ENCODE measurements at places on chromosomes 3 and 15.

GRCh38 chr15:39649757-39650156 is 68.9 kb downstream of the THBS1 start:
- DNase-seq: no peak

- DNase-seq: no peak
Observed at GRCh38 chr3:154818676-154819255, 261.4 kb upstream of the MME start.

DNA sequence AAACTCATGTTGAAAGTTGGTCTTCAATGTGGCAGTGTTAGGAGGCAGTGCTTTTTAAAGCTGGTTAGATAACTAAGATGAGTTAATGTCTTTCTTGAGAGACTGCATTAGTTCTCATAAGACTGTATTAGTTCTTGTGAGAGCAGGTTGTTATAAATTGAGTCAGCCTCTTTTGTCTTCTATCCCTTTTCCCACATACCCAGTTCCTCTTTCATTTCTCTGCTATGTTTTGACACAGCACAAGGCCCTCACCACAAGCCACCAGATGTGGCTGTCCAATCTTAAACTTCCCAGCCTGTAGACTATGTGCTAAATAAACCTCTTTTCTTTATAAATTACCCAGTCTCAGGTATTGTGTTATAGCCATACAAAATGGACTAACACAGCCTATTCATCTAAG is 94.6 kb upstream of the SNTN start:
- no peak for DNase-seq

DNA sequence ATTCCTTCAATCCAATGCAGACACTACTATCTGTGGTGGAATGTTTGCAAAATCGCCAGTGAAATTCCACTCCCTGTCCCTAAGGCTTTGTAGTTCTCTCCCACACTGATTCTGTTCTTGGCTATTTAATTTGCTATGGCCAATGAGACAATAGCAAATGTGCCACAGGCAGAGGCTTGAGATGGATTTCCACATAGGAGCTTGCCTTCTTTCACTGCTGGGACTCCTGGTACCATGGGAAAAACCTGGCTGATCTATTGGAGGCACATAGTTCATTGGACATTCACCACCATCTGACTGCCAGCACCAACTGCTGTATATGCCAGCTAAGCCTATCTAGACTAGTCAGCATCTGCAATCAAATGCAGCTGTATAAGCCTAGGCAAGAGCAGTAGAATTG is 103.8 kb downstream of the NR1D2 start:
- peak; percentile 15 for DNase-seq

- peak; percentile 85 for DNase-seq
Observed at GRCh38 chr3:184300378-184300720, 1.3 kb downstream of the PSMD2 start.

- DNase-seq: no peak
Observed at GRCh38 chr3:136280961-136281360, 30.8 kb downstream of the PCCB start.

- DNase-seq: no peak
Observed at GRCh38 chr3:42612217-42612616, 11.7 kb downstream of the NKTR start.

GRCh38 chr3:142809259-142809658 is 79.6 kb downstream of the PCOLCE2 start:
- no peak for DNase-seq

DNA sequence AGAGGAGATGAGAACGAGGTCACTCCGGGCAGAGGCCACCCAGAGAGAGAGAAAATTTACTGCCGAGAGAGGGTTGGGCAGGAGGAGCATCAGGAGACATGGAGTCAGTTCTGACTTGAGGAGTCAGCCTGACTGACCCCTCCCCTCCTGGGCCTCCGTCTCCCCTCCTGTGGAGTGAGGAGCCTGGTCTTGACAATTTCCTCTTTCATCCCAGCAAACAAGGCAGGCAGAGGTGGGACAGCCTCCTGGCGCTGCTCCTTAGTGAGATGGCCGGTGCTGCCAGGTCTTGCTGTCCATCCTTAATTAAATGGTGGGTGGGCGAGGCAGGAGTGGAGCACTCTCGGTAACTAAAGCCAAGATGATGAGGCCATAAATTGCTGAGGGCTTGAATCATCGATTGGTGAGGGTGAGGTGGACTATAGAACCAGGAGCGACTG is 60.6 kb downstream of the CYP11A1 start:
- no peak for DNase-seq

DNA sequence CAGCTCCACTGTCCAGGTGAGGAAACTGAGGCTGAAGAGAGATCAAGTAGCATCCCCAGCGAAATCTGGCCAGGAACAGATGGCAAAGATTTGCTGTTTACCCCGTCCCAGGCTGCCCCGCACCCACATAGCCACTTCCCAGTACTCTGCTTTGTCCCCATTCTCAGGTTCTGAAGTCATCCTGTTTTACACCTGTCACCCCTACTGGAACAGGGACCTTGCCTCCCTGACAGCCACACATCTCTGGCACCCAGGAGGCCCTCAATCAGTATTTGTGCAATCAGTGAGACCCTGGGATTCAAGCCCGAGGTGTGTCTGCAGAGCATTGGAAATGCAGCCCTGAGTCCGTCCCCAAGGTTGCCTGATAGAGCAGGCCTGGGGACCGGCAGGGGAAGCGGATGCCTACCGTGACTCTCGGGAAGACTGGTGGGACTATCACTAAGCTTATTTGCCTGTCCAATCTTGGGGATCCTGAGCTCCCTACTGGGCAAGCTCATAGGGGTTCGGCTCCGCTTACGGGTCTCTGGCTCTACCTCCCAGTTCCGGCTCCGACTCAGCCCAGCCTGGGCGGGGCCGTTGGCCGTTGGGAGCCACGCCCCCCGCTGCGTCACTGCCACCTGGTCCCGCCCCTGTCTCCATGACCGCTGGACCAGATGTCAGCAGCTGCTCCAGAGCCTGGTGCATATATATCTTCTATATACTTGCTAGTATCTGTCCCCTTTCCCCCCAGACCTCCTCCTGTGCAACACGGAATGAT is 17.5 kb upstream of the FANCD2 start:
- DNase-seq: peak; percentile 42

DNA sequence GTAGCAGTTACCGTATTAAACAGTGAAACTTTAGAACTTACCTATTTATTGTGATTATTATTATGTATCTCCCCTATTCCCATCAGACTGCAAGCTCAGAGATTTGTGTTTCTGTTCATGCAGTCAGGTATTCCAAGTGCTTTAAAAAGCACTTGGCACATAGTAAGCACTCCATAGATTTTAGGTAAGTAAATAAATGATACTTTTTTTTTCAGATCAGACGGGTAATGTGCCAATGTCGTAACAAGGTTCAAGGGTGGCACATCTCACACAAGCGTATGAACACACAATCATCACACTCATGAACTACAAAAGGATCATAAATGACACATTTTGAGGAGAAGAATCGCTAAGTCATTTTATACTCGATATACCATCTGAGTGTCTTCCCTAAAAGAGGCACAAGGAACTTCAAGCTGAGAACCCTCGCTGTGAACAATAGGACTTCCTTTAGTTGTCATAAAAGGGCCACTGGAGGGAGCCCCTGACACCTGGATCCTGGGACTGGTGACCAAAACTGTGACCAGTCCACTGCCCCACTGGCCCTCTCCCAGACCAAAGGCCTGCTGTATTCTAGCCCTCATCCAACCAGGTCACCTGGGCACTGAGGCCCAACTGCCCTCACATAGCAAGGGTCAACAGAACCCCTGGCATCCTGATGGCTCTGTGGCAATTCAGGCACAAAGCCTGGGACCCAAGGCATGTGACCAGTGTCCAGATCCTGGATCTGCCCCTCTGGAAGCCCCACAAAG is 32.1 kb downstream of the KIF9 start:
- no peak for DNase-seq

GRCh38 chr3:149541091-149541491 is 66.6 kb downstream of the TM4SF4 start:
- DNase-seq: no peak

GRCh38 chr3:103532986-103533385 is 1098.2 kb downstream of the ZPLD1 start:
- no peak for DNase-seq

DNA sequence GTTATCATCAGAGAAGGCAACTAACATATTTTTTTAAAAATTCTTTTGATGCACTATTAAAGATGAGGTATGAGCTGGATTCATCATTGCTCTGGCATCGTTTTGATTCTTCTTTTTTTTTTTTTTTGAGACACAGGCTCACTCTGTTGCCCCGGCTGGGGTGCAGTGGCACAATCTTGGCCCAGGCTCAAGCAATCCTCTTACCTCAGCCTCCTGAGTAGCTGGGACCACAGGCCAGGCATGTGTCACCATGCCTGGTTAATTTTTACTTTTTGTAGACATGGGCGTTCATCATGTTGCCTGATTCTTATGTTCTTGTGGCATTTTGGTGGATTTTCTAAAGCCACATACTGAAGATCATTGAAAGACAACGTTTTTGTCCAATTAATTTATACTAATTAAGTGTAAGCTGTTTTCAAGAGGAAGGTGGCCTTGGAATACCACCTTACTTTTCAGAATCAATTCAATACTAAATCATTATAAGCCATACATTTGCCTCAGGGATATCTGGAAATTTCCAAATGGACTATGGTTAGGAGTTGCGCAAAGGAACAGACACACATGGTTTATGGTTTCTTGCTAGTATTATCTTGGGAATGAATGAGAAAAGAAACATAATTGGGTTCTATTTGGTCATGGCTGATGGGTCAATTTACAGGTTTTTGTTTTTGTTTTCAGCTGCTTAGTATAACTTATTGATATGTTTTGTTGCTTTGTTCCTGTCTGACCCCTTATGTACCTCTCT is 22.8 kb downstream of the SLC28A2 start:
- no peak for DNase-seq

DNA sequence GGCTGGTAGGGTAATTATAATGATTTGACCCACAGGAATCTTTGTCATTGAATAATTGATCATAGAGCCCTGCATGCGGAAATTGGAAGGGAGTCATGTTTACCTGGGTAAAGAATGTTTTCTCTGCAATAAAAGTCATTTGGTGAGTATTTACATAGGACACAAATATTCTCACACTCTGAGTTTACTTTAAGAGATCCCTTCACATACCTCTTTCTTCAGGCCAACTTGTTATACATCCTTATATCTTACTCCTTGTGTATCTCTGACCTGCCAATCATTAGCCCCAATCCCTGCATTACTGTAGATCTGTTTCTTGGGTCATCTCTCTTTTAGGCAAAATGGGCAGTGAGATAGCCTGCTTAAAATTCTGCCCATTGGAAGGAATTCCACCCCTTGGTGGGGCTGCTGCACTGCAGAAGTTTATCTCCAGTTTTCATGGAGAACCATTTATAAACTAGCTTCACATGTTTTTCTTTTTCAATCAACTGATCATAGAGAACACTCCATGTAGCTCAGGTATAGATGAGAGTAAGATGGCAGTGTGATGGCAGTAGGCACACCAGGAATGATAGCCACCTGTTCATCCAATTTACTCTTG is 46.2 kb downstream of the ILDR1 start:
- no peak for DNase-seq

DNA sequence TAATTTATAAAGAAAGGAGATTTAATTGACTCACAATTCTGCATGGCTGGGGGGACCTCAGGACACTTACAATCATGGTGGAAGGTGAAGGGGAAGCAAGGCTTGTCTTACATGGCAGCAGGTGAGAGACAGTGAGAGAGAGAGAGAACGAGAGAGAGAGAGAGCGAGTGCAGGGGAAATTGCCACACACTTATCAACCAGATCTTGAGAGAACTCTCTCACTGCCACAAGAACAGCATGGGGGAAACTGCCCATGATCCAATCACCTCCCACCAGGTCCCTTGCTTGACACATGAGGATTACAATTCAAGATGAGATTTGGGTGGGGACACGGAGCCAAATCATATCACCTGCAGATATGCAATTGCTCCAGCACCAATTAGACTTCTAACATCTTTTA is 7.1 kb upstream of the RPL39L start:
- no peak for DNase-seq

DNA sequence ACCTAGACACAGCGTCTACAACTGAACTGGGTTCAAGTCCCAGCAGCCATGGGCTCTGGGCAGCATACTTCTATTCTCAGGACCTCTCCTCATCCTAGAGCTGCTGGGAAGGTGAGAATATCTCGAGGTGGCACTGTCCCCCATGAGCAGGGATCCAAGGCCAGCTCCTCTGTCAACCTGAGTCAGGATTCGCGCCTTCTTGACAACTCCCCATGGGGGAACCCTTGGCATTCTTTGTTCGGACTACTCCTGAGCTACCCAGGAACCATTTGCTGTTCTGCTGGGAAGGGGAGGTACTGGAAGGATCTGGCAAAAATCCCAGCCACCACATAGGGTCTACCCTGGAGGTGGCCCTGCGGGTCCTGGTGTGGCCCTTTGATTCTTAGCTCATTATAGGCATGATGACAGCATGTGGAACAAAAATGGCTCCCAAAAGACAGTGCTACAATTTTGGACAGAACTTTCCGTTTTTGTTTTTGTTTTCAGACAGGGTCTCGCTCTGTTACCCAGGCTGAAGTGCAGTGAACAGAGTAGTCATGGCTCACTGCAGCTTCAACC is 22.3 kb downstream of the PLXNB1 start:
- no peak for DNase-seq

- DNase-seq: no peak
Observed at GRCh38 chr3:49902511-49903345, 945 bp downstream of the MST1R start.

DNA sequence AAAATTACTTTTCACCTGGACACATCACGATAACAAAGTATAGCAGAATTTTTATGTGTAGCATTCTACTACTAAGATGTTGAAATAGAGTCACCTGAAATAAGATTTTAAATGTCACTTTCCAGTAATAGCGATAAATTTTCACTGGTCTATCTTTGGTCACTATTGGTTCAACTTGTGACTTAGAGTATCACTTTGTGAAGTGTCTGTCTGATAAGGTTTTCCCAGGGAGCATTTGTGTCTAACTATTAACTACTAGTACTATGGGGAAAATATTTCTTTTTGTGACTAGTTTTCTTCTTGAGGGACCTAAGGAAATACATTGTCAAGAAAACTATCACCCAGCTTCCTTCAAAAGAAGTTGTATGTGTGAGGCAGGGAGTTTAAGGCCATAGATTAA is 11.0 kb downstream of the TRPC1 start:
- DNase-seq: no peak

DNA sequence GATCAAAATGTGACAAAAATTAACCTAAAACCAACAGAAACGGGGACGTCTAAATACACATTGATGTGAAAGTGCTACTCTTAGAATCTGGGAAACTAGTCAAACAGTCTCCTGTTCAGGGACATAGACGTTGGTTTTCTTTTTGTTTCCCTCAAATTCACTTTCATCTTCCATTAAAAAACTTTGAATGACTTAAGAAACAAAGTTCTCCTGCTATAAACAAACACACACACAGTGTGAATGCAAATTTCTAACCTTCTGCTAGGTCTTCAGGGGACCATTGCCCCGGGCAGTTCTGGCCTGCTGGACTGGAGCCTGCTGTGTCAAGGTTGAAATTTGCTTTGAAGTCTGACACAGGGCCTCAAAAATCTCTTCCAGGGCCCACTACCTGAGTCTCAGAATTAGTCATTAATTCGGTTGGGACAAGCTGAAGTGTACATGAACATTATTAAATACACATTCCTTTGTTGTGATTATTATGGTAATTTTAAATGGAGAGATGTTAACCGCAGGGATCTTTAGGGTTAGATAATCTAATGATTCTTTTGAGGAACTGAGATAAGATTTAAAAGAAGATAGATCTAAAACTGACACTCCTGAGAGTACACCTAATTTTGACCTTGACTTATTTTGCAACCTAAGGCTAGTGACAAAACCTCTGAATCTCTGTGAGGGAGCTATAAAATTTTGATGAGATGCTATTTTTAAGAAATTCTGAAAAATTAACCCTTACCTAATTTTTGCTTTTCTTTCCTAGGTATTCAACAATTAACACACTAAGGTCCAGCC is 1260.4 kb downstream of the ROBO1 start:
- peak; percentile 78 for DNase-seq
